ENCODE measurements at places on chromosomes 3 and 15. TPM values are rescaled to one million over a fixed set of nuclear protein-coding genes. Genes with fewer than 3 reads are reported as not detected.

DNA sequence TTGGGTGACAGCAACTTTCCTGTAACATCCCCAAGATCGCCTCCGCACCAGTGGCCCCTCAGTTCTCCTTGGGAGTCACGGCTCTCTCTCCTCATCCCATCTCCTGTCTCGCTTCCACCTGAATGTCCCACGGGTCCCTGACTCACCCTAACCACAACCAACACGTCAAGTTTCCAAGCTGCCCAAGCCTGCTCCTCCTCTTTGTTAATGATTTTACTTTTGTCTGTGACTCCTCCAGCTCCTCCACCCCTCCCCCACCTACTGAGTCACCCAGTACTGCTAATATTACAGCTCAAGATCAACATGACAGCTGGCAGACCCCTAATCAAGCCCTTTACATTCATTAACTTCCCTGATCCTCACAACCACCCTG, 39.3 kb downstream of the BDH1 start:
- DNase-seq: no peak

PLAAT1 gene
- 3.7 TPM for total RNA-seq

DNA sequence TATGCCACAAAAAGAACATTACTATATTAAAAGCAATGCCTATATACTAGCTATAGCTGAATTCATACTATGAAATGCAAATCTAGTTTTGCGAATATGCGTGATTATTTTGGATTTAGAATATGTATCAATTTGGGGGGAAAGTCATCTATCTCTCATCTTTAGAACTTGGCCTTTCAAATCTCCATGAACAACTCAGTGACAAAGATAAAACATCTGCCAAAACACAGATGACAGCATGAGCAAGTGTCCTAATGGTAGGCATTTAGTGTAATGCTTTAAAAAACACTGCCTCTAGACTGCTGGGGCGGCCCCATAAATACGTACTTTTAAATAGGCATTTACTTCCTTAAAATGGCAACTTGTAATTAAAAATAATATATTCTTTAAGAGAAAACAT, 2.7 kb downstream of the CD47 start:
- no peak for DNase-seq

GRCh38 chr15:66905954-66906353, 159.4 kb upstream of the SMAD3 start:
- DNase-seq: no peak

- DNase-seq: no peak
These were observed 60.1 kb upstream of the OSTN start for GRCh38 chr3:191138937-191139336.

ADAMTSL3 gene
- total RNA-seq: 0.48 TPM

GRCh38 chr3:48190911-48191310, 2.7 kb upstream of the CDC25A start:
- no peak for DNase-seq

- DNase-seq: no peak
These were observed 189.0 kb downstream of the STT3B start for GRCh38 chr3:31721676-31722075.

GRCh38 chr3:123813876-123814275, 70.3 kb downstream of the MYLK start:
- DNase-seq: no peak

CCRL2 gene
- not detected for total RNA-seq

GRCh38 chr3:190319660-190320059, 2.6 kb downstream of the CLDN1 start:
- no peak for DNase-seq

DNA sequence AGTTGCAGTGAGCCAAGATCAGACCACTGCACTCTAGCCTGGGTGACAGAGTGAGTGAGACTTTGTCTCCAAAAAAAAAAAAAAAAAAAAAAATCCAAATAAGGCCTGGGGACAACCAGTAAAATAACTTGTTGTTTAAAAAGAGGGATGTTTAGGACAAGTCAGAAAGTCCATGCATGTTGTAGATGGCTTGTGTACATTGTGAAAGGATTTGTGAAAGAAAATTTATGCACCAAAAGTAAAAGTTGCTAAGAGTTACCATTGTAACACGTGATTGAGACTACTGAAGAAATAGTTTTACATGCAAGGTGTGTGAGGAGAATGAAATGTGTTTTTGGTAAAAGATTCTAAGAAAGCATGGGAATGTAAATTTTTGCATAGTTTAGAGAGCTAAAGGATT, 35.7 kb upstream of the SEC61A1 start:
- DNase-seq: no peak

- peak; percentile 68 for DNase-seq
These were observed 64.7 kb upstream of the ZBTB38 start for GRCh38 chr3:141303481-141304223.

DNA sequence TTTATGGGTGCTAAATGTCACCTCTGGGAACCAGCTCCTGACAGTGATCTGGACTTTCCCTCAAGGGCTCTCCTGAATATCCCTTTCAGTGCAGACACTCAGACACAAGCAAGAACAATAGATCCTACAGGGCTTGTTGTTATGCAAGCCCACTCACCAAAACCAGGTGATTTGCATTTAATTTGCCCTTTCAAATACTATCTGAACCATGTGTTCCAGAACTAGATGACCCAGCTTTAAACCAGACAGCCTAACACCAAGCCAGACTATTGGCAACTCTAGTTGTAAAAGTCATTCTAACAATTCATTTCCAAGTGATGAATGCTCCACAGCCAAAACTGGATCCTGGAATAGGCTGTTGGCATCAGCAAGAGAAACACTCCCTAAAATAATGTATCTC, 5.6 kb upstream of the ATP8B4 start:
- no peak for DNase-seq

SAMD7 gene
- not detected for total RNA-seq

NDN gene
- total RNA-seq: 53.5 TPM

- no peak for DNase-seq
These were observed 32.2 kb downstream of the RIOX2 start for GRCh38 chr3:97940034-97940433.

DNA sequence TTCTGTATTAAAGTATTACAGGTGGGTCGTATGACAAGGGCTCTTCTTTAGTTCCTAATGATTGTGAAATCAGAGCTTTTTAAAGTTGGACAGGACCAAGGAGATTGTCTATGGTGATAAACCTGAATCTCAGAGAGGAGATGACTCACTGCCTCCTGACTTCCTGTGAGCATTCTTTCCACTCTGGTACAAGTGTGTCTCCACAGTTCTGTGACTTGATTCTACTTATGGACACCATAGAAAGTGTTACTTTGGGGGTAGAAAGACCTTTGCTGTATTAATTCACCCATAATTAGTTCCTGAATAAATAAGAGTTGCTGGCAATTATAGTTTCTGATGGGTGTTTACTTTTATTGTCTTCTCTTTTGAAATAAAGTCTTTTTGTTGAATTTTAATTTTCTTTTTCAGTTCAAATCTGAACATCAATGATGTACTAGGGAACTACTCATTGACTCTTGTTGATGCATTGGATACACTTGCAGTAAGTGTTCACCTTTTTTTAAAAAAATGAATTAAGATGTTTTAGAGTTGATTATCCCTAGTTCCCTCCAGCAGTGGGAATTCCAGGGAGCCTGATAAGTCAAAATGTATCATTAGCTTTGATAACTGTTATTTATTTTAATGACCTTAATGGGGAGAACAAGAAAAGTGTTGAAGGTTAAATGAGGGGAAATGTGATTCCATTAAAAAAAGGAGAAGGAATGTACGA, 7.4 kb downstream of the EDEM1 start:
- no peak for DNase-seq

DNA sequence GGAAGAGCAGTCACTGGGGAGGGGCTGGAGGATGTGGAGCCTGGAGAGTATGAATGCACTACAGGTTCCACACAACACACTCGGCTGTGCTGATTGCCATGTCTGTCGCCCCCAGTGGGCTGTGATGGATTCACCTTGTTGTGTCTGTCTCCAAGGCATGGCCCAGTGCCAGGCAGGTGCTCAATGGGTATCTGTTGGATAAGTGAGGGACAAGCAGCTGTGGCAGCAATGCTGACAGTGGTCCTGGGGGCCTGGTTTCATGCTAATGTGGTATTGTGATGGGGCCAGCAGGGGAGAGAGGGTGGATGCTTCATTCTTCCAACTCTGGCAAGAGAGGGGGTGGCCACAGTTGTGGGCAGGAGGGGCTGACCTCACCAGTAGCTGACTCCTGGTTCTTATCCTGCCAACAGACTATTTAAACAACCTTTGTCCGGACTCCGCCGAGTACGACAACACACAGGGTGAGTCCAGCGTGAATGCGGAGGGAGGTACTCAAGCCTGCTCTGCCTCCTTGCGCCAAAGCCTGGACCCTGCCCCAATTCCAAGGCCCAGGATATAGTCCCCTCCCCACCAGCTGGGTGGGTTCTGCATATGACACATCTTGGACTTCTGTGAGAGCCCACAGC, 47.3 kb upstream of the NR2C2 start:
- DNase-seq: peak; percentile 80

LRRFIP2 gene
- total RNA-seq: 23.9 TPM

DNA sequence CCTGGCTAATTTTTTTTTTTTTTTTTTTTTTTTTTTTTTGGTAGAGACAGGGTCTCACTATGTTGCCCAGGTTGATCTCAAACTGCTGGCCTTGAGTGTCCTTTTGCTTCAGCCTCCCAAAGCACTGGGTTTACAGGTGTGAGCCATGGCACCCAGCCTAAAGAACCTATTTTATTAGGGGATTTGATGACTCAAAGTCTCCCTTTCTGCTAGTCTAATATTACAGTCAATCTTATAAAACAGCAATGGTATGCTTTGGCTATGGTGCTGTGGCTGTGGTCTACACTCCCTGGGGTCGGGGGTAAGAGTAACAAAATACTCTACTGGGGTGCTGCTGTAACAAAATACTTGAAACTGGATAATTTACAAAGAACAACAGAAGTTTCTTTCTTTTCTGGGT, 44.8 kb downstream of the ZNF589 start:
- no peak for DNase-seq

GRCh38 chr3:194514626-194515025, 27.8 kb upstream of the ATP13A3 start:
- peak; percentile 37 for DNase-seq

DNA sequence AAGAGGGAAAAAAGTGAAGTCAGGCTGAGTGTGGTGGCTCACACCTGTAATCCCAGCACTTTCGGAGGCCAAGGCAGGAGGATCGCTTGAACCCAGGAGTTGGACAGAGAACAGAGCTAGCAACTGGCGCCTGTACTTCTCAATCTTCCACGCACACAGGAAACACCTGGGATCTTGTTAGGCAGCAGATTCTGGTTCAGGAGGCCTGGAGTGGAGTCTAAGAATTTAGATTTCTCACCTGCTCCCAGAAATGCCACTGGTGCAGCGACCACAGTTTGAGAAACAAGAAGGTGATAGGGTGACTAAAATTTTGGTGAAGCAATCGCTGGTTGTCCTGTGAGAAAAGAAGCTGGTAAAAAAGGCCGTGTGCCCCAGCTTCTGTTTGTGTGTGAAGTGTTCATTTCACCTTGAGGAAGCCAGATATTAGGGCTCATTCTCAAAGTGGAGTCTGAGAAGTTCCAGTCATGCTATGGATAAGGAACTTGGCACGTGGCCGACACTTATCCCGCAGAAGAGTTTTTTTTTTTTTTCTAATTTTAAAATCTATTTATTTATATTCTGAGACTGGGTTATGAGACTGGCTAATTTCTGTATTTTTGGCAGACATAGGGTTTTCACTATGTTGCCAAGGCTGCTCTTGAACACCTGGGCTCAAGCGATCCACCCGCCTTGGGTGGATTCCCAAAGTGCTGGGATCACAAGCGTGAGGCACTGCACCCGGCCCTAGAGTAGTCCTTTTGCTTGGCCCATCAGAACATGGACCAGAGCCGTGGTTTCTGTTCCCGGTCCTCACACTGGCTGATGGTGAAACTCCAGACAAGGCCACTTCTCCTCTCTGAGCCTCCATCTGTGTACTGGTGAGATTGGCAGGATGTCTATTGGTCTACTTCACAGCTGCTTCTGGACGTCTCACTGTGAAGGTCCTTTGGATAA, 324.6 kb upstream of the PROK2 start:
- no peak for DNase-seq

DNA sequence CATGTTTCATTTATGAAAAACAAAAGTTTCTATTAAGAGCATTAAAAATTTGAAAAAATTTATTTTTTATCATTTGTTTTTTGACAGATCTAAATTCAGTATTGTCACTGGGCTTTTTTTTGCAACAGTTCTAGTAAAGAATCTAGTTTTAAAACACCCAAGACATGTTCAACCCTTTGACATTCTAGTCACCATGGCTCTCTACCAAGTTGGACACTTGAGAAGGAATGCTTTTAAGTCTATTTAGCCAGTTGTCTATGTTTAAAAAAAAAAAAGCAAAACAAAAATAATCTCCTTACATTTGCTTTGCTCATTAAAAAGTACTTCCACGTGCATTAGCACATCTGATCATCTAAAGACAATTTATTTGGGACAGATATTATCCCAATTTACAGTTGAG, 417.5 kb downstream of the RSL24D1 start:
- no peak for DNase-seq

GRCh38 chr15:33735637-33736247, 232.6 kb upstream of the CHRM5 start:
- peak; percentile 41 for DNase-seq

SHC4 gene
- 1.1 TPM for total RNA-seq

RPL29 gene
- 1,001 TPM for total RNA-seq

- no peak for DNase-seq
These were observed 34.9 kb upstream of the ALDH1A3 start for GRCh38 chr15:100844778-100845177.

FAM219B gene
- total RNA-seq: 72.0 TPM

GRCh38 chr15:68921926-68922325, 8.4 kb upstream of the SPESP1 start:
- DNase-seq: no peak

GRCh38 chr3:175896655-175897054, 1037.5 kb downstream of the NAALADL2 start:
- no peak for DNase-seq

CADM2 gene
- total RNA-seq: 1.8 TPM

DNA sequence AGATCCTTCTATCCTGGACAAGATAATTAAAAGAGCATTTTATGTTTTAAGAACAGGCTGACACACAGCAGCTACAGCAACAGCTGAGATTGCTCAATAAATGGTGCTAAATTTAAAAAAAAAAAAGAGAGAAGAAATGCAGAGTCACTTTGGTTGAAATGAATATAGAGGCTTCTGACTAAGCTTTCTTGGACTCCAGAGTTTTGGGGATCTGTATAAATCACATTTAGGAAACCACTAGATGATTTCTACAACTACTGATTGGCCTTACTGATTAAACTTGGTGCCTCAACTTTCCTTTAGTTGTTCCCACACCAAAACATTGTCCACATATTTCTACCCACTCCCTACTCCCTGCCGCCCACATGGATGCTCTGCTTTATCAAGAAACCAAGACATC, 132.9 kb upstream of the ZBTB20 start:
- no peak for DNase-seq

GRCh38 chr15:24054547-24055245, 367.6 kb upstream of the NDN start:
- DNase-seq: no peak

DNA sequence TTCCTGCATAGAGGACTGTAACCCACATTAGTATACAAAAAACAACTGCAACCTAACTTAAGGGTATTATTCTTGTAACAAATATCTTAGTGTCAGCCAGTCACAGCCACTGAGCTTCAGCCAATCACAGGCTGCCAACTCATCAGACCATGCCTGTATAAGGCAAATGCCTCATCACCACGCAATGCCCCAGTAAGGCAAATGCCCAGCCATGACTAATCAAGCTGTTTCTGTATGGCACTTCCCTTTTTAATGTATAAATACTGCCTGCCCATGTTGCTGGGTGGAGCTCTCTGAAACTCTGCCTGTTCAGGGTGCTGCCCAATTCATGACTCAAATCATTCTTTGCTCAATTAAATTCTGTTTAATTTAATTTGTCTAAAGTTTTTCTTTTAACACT, 18.4 kb upstream of the GABRA5 start:
- DNase-seq: no peak

- DNase-seq: no peak
These were observed 2.3 kb downstream of the TTC23 start for GRCh38 chr15:99247062-99247461.

ADGRG7 gene
- not detected for total RNA-seq

Data from H7 (cell line).